ENCODE measurements at places on chromosomes 3 and 15.

GRCh38 chr3:10248984-10249748 is 907 bp downstream of the TATDN2 start:
- no peak for DNase-seq

DNA sequence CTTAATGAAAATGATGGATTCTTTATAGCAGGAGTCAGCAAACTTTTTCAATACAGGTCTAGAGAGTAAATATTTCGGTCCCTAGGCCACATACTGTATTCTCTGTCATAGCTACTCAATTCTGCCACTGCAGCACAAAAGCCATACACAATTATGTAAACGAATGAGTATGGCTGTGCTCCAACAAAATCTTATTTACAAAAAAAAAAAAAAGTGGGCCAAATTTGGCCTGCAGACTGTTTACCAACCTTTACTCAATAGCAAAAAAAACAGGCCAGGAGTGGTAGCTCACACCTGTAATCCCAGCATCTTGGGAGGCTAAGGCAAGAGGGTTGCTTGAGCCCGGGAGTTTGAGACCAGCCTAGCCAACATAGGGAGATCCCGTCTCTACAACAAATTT is 41.1 kb downstream of the TTBK2 start:
- no peak for DNase-seq

- no peak for DNase-seq
Measured at GRCh38 chr3:137325170-137325569, 367.4 kb downstream of the IL20RB start.

DNA sequence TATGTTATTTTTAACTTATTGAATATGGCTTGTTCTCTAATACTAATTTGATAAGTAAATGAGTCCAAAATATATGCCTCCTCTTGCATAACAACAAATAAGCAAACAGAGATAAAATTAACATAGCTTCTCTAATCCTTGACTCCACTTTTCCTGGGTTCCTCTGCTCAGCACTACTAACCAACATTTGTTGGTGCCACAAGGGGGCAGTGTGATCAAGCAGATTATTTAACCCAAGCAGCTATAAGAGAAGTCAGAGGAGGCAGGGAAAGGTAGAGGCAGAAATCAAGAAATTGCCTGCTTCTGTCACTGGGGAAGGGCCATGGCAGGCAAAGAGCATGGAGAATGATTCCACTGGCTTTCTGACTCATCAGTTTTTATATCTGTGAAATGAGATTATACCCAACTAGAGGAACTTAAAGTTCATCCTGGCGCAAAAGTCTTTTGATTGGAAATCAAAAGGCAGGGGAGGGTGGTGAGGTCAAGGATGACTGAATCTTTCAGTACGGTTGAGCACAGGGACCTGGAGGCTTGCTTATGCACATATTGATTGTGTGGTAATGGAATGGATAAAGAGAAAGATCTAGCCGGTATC is 152.2 kb downstream of the IGSF11 start:
- peak; percentile 27 for DNase-seq

DNA sequence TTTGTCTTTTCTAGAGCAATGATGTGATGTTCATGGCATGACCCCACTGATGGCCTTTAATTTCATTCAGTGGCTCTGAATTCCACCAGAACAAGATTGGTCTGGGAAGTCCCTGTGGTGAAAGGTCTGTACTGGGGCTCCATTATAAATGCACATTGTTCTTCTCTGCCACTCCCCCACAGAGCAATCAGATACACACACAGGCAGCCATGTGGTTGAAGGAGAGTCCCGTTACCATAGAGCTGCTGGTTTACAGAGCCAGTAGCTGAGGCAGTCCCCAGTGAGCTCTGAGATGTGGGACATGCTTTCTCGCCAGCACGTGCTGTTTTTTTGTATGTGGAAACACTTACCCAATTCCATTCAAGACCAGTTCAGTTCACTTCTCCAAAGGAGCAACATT is 172.7 kb upstream of the TRIM42 start:
- no peak for DNase-seq

DNA sequence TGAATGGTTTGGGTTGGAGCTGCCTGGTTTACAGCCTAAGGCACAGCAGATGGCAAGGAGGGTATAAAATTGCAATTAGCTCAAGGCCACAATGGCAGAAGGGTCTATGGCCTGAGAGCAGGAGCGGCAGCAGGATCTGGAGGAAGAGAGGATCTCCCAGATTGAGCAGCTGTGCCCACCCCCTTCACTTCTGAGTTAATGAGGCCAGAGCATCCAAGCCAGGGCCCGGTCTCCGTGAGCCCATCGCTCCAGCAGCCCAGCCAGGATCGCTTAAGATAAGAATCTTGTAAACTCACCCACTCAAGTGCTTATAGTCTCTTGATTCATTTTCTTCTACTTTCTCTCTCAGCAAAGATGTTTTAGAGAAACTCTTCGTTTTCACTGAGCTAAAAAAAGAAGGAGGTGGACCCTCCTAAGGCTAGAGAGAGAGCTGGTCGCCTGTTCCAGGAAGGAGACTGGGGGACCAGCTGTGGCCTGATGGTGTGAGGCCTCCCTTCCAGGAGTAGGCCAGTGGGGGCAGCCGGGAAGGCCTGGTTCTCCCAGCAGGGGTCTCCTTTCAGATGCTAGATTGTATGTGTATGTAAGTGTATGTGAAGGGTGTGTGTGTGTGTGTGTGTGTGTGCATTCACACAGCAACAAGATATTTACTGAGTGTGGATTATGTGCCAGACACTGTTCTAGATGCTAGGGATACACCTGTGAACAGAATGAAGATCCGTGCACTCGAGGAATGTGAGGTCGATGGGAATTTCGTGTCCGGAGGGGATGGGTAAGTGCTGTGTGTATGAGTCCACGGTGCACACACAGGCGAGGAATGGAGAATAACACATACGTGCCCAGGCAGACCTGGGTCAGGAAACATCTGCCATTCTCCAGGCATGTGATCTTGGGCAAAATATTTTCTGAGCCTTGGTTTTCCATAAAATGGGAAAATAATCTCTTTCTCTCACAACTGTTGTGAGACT is 18.6 kb downstream of the MAGEF1 start:
- DNase-seq: no peak

- no peak for DNase-seq
Measured at GRCh38 chr3:124770336-124771082, 40.3 kb downstream of the UMPS start.

- DNase-seq: no peak
Measured at GRCh38 chr3:177402533-177402932, 205.3 kb upstream of the TBL1XR1 start.

DNA sequence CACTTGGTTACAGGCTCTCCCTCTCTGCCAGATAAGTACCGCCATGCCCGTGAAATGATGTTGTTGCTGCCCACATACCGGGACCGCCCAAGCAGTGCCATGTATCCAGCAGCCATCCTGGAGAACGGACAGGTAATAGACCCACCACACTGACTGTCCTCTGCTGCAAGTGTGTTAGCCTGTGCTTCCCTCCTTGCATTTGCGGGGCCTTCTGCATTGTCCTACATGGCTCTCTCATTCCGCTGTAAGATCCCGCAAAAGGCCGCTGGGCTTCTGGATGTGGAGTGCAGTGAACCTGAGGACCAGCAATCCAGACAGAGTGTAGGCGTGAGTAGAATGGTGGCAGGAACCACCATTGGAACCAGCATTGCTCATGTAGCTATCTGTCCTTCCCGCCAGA is 10.6 kb upstream of the MANF start:
- no peak for DNase-seq

- DNase-seq: no peak
Measured at GRCh38 chr3:134291319-134292254, 40.9 kb upstream of the RYK start.

- no peak for DNase-seq
Measured at GRCh38 chr15:31397851-31398661, 71.4 kb downstream of the KLF13 start.

- no peak for DNase-seq
Measured at GRCh38 chr3:135165260-135165659, 370.2 kb downstream of the EPHB1 start.

- DNase-seq: no peak
Measured at GRCh38 chr15:59165726-59166125, 40.9 kb upstream of the LDHAL6B start.

GRCh38 chr3:59609657-59610348 is 560.0 kb upstream of the CFAP20DC start:
- DNase-seq: no peak

DNA sequence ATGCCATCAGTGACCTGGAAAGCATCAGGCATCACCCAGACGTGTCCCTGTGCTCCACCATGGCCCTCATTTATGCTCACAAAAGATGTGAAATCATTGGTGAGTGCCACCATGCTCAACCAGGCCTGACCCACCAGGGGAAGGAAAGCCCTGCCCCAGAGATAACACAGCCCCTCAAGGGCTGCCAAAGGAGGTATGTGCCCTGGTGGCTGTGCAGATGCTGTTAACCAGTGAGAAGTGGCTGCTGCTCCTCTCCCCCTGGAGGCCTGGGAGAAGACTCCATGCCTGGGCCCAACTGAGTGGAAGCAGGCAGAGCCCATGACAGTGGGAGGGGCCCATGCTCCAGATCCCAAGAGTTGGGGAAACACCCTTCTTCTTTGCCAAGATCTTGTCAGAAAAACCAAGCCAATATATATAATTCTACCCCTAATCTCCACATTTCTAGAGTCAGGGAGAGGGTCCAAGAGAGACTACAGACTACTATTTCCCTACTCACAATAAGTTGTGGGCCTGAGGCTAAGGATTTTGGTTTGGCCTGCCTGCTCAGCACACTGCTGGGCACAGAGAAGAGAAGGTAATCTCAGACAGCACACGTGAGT is 2.7 kb downstream of the TTC21A start:
- DNase-seq: no peak

DNA sequence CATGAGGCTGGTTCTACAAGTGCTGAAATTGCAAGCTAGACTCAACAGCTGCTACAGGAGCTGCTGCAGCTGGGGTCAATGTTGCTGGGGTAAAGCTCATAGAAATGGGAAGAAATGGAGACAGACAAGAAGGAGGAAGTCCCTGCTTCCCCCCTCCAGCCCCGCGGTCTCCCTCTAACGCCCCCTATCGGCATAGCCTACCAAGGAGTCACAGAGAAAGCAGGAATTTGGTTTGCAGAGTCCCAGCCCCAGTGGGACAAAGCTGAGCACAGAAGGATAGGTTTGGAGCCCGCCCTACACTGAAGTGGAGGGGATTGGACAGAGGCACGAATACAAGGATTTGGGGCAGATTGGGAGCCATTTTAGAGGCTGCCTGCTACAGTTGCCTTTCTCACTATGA is 176.9 kb upstream of the ANKRD28 start:
- DNase-seq: no peak

DNA sequence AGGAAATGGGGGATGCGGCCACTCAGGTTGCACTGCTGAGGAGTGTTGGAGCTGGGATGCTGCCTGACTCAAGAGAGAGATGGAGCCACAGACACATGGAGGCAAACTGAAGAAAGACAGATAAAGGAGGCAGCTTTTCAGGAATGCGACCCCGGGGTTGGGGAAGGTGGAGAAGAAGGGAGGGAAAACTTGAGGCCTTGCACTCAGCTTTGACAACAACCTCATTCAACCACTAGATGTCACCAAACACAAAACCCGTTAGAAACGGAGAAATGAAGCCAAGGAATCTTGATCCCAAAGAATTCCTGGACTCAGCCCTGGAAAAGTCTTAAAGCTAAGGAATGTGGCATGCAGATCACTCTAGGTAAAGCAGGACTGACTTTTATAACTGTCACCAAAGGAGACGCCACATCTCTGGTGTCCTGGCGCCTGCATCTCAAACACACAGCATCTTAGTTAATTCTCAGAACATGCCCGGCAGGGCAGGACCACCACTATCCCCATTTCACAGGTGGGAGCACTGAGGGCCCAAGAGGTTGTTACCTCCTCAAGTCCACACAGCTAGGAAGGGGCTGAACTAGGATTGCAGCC is 59.6 kb upstream of the LMCD1 start:
- DNase-seq: no peak

- no peak for DNase-seq
Measured at GRCh38 chr3:43764056-43764455, 73.3 kb downstream of the ABHD5 start.

Data from GM12864 (cell line).